Left ventricle myocardium inferior (tissue), 1 donor: ENCODE measurements at places on chromosomes 5 and 9.

- no peak for DNase-seq
These were observed 250.3 kb downstream of the SLIT3 start for GRCh38 chr5:169050636-169051035.

- DNase-seq, result no peak
These were observed 111.2 kb downstream of the UNC13B start for GRCh38 chr9:35272989-35273388.

- no peak for DNase-seq
These were observed 17.5 kb upstream of the CCDC192 start for GRCh38 chr5:127685662-127686061.

- no peak for DNase-seq
These were observed 69.3 kb upstream of the DAB2 start for GRCh38 chr5:39494107-39494510.

DNA sequence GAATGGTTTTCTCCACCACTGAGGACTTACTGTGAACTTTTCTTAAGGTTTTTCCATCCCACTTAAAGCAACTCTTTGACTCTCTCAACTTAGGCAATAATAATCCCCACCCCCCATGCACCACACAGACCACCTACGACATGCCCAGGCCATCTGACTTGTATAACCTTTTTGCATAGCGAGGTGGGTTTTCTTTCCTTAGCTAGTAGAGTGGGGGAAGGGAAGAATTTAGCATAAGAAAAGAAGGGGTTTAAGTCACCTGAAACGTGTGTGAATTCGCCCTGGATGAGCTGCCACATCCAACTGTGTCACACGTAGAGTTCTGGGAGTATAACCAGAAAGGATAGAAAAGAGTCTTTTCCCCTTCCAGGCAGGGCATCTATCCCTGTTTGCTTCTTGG, 262.7 kb downstream of the YTHDC2 start:
- no peak for DNase-seq

DNA sequence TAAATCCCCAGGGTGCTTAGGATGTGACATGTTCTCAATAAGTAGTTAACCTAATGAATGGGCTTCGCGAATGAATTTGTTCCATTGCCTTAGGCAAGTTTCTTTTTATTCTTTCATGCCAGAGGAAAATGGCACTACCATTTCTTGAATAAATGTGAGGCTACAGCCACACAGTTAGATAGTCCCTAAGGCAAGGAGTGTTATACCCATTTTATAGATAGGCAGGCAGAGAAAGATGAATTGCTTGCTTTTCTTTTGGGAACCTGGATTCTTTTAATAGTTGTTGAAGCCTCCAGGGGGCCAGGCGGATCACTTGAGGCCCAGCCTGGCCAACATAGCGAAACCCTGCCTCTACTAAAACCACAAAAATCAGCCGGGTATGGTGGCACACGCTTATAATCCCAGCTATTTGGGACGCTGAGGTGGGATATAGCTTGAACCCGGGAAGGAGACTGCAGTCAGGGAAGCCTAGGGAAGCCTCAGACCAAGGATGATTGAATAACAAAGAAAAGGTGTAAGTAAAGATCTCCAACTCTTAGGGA, 943 bp downstream of the NOP16 start:
- no peak for DNase-seq

DNA sequence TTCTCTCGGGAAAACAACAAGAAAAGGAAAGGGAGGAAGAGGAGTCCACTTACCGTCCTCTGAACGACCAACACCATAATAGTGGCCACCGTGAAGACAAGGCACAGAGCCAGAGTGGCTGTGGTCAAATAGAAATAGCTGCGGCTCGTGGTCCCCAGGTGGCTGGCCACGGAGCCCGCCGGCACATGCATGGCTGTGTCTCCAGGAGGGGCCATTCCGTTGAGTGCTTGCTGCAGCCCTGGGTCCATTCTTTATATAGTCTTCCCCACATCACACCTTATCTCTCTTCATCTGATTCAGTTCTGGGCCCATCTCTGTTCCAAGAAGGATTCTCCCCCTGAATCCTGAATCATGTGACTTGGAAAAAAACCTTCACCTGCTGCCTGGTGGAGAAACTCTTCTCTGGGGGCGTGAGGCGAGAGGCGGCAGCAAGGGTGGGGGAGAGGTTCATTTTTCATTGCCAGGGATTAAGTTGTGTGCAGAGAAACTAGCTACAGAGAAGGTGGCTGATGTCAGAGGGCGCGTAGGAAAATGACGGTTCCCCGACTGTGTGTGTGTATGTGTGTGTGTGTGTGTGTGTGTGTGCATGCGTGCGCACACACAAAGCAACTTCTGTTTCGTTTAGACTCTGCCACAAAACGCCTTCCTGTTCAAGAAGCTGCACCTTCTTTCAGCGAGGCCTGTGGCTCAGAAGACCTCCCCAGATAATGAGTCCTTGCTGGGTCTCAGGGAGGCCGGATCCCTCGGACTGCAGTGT, at the start of gene TNFSF8:
TNFSF8 (minus strand) TSS at position 536 of the 757 bp plus-strand sequence; CDS start at position 248, 288 bp downstream.
- no peak for DNase-seq

- no peak for DNase-seq
These were observed 235.7 kb downstream of the HSPA4 start for GRCh38 chr5:133287500-133287899.

DNA sequence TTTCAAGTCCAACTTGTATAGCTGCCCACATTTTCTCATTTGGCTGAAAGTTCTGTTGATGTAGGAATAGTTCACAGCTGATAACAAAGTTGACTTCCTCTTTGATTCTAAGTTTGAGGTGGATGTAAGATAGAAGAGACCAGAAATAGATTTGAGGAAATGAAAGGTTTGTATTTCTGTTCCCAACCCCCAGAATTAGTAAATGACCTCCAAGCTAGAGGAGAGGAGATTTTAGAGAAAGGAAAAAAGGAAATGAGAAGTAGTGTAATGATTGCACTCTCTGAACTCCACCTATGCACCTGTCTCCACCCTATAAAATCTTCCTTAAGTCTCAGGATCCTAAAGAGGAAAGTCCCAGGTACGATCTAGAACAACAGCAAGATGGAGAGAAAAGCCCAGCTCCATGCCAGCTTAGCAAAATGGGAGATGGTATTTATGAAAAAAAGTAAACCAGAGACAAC, 130.4 kb upstream of the POC5 start:
- no peak for DNase-seq

DNA sequence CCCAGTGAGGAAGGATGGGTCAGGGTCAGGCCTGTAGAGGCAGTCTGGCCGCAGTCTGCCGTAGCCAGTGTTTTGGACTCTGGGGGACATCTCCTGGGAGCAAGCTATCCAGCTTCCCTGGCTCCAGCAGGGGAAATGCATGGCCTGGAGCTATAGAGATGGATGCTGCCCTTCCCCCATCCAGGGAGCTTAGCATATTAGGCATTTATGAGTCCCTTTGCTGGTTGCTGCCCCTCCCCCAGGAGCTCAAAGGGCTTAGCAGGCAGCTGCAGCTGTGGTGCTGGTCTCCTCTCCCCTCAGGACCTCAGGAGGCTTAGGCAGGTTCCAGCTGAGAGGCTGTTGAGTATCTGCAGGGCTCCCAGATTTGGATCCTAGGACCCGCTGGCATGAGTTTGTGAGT, 1158.7 kb downstream of the DTWD2 start:
- no peak for DNase-seq

DNA sequence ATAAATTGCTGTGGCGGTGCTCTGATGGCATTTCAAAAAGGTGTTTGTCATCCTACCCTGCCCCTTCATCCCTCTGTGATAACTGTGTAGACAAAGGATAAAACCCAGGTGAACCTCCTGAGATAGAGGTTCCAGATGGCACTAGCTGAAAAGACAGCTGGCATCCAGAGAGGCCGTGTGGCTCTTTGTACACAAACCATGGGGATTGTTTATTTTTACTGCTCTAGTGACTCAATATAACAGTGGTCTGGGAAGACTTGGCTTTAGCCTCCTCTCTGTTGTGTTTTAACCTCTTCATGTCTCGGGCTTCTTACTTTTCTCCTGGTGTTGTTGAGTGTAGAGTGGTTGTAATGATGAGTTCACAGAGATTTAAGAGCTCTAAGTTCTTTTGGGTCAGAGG, 48.8 kb downstream of the SH3GL2 start:
- DNase-seq, result no peak

DNA sequence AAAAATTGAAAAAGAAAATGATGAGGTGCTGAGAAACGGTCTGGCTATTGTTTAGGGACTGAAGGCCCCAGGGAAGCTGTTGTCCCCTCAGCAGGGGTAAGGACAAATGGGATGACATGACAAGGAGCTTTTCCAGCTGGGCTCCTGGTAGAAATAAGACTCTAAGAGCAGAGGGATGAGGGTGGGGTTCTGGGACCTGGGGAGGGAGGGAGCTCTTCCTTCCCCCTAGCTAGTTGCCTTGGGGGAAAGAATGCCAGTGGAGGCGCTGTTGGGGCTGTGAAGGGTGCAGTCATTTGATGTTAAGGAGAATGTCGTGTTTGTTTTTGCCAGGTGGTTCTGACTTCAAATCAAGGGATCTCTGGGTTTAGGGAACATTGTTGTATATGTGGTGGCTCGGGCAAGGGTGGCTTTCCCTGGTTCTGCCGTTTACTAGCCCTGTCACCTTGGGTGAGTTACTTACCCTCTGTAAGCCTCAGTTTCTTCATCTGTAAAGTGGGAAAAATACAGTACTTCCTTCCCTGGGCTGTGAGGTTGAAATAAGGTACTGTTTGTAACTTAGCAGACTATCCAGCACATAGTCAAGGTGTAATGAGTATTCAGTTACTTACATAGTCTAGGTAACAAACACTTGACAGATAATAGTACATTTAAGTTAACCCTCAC, 47.8 kb downstream of the WWC1 start:
- no peak for DNase-seq

- DNase-seq, result no peak
These were observed 6.2 kb downstream of the TRIM32 start for GRCh38 chr9:116693233-116693731.

- no peak for DNase-seq
These were observed 3.6 kb upstream of the SNAPC4 start for GRCh38 chr9:136403538-136403914.

DNA sequence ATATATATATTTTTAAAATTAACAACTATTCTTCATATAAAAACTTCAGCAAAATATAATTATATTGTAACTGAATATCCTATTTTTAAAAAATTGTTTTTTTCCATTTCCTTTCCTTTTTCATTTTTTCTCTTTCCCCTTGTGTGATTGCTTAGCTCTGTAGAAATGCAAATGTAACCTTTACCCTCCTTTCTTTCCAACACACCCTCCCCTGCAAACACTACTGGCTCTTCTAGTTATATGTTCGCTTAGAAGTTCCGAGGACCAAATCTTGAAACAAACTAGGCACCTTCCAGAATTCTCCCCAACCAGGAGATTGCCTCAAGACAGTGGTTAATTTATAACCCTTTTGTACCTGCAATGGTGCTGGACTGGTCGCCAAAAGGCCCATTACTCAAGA, 1980.0 kb upstream of the CDH6 start:
- no peak for DNase-seq

GRCh38 chr9:34526026-34526425, 3.2 kb upstream of the ENHO start:
- DNase-seq, result no peak

- DNase-seq, result no peak
These were observed 192.6 kb upstream of the MSX2 start for GRCh38 chr5:174531782-174532191.

DNA sequence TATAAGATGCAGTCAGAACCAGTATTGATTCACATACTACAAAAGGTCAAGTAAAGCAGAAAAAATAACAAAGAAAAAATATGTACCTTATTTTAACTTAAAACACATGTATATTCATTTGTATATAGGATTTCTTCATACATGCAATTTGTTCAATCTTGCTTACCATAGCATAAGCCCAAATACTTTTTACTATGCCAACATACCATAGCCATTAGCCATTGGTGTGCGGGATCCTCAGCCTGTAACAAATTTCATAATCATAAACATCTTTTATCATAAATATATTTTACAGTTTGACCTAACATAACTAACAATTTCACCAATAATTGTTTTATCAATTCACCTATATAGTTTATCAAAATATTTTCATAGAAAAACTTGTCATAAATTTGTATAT, 51.1 kb downstream of the MPDZ start:
- no peak for DNase-seq

DNA sequence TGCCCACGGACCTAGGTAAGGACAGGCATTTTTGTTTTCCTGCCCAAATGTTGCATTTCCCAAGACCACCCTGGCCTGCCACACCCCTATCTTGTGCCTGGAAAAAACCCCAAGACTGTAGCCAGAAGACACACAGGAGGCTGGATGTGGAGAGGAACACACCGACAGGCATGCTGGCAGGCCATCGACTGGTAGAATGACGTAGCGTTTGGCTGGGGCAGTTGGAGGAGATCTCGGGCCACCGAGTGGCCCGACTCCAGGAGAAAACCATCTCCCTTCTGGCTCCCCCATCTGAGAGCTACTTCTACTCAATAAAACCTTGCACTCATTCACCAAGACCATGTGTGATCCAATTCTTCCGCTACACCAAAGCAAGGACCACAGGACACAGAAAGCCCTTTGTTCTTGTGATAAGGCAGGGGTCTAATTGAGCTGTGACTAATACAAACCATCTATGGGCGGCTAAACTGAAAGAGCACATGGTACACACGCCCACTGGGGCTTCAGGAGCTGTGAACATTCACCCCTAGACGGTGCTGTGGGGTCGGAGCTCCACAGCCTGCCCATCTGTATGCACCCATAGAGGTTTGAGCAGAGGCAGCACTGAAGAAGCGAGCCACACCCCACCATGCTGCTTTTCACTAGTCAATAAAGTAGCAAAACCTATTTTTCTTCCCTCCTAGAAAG, 38.9 kb upstream of the N4BP3 start:
- no peak for DNase-seq

GRCh38 chr9:94086486-94087345, 2.5 kb downstream of the PTPDC1 start:
- no peak for DNase-seq

GRCh38 chr5:133861161-133861737, 107.2 kb downstream of the C5orf15 start:
- no peak for DNase-seq

- peak; percentile 48 for DNase-seq
These were observed 475 bp downstream of the DDX31 start for GRCh38 chr9:132669319-132669697.

DNA sequence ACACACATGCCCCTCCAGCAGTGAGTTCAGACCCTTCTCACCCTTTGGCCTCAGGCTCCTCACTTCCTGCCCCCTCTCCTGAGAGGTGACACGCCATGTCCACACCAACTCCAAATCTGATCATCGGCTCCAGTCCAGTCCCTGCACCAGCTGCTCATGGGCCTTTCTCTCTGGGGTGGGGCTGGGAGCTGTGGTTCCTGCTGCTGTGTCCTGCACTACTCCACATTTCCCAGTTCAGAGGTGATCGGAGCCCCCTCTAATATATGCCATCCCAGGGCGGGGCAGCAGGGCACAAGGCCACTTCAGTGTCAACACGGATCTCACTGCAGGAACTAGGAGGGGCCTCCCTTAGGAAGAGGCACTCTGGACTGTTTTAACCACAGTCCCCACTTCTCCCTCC, 91.5 kb downstream of the ADAMTS2 start:
- no peak for DNase-seq

GRCh38 chr5:169296419-169297143, 4.4 kb downstream of the SLIT3 start:
- no peak for DNase-seq

DNA sequence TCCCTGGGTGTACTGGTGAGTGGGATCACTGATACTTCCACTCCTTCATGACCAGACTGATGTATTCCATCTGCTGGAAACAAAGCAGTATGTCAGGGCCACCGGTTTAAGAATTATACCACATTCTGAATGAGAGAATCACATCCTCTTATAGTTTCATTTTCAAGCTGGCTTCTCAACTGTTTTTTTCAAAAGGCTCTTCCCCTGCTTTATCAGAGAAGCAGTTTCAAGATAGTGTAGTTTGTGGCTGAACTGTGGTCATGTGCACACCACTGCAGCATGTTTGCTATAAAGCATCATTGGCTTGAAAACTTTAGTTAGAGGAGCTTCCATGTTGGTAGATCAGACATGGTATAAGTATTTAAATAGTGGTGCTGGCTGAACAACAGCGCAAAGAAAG, 450.5 kb upstream of the CDH10 start:
- no peak for DNase-seq
